ENCODE measurements at places on chromosomes 3 and 15.

DNA sequence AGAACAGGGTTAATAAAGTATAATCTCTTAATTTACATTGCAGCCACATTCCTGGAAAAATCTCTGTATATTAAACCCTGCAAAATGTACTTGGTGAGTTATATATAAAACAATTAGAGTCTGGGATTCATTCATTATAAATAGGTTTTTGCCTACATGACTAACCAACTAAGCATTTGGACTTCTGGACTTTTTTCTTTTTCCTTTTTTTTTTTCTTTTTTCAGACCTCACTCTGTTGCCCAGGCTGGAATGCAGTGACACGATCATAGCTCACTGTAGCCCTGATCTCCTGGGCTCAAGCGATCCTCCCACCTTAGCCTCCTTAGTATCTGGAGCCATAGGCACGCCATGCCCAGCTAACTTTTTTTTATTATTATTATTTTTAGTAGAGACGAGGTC, 4.5 kb downstream of the DNAJC13 start:
- no peak for DNase-seq

DNA sequence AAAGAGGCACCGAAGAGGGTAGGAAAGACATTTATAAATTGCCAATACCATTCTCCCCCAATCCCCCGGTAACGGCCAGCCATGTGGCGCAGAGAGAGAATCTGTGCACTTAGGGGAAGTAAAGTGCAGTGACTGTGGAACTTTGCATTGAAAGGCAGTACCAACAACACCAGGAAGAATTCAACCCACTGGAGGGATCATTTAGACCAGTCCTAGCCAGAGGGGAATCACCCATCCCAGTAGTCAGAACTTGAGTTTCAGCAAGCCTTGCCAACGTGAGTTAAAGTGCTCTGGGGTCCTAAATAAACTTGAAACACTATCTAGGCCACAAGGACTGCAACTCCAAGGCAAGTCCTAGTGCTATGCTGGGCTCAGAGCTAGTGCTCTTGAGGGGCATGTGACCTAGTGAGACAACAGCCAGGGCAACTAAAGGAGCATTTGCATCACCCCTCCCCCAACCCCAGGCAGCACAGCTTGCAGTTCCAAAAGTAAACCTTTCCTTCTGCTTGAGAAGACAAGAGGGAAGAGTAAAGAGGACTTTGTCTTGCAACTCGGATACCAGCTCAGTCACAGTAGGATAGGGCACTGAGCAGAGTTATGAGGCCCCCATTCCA, 15.0 kb downstream of the CEP70 start:
- DNase-seq, result no peak

DNA sequence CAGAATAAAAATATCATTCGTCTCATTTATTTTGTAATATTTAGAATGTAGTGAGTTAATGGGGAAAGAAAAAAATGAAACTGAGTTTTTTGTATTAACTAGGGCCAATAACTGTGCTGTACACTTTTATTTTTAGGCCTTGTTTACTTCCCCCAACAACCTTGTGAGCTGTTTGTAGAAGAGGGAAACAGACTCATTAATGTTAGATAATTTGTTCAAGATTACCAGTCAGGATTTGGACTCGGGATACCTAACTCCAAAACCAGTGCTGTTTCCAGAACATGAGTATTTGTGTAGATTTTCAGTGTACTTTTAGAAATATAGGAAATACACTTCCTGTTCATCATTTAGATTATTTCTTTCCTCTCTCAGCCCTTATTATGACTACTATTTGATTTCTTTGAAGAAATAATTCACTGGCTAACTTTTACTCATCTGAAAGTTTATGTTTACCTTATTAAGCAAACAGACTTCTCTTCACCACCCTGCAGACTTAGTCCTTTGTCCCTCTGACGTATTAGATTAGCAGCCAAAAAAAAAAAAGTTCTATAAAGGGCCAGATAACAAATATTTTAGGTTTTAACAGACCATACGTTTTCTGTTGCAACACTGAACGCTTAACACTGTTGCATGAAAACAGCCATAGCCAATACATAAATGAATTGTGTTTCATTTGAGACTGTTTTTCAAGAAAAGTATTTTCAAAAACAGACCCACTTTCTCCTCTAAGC, 192.5 kb upstream of the CGNL1 start:
- no peak for DNase-seq

DNA sequence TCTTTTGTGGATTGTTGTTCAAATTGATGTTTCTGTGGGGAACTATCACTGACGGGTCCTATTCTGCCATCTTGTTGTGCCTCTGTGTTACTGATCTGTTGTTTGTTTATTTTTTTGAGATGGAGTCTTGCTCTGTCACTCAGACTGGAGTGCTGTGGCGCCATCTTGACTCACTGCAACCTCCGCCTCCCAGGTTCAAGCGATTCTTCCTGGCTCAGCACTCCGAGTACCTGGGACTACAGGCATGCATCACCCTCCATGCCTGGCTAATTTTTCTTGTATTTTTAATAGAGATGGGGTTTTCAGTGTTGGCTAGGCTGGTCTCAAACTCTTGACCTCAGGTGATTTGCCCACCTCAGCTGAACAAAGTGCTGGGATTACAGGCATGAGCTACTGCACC, 31.6 kb downstream of the CDAN1 start:
- DNase-seq, result no peak

- DNase-seq, result no peak
These were observed 53.4 kb upstream of the VILL start for GRCh38 chr3:37937156-37937555.

GRCh38 chr15:95522533-95522932, 808.0 kb upstream of the NR2F2 start:
- no peak for DNase-seq
